Activated T-cell treated with anti-CD3 and anti-CD28 coated beads, Interleukin-2, amount 50 U/mL, for 72 hours (primary cell): ENCODE measurements at places on chromosomes 3 and 15. TPM values are rescaled to one million over a fixed set of nuclear protein-coding genes. Genes with fewer than 3 reads are reported as not detected.
A peak's percentile ranks its signal among the peaks of the same experiment; 100 is the strongest.

- DNase-seq: no peak
These were observed 205.5 kb upstream of the CD96 start for GRCh38 chr3:111336511-111336910.

GRCh38 chr15:89530976-89531375 lies 34.6 kb upstream of the RHCG start:
- DNase-seq: no peak

DNA sequence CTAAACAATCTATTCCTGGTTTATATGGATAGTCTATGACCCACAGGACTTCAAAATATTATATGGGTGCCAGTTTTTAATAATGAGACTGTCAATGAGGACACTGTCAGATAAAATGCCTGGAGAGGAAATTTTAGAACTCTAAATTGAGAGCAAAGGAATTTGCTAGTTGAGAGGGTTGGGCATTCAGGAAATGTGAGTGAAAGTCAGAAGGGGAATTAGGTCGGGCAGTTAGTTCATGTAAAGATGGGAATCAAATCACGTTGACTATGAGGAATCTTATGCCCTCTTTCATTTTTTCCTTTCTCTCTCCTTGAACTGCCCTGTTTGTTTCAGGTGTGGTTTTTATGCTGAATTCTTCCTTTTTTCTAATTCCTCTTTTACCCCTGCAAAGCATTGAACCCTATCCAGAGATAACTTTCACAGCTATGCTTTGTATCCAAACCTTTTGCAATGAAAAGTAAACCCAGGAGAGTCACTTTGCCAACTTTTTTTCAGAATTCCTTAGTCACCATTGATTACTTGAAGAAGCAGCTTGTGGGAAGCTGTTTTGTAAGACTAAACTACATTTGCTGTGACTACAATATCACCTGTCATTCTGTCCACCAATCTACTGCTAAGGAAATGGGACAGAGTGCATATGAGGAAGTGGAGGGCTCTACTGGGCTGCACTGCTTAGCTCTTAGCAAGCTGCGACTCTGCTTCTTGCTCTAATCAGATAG lies 27.8 kb downstream of the CHP1 start:
- DNase-seq: no peak

DNA sequence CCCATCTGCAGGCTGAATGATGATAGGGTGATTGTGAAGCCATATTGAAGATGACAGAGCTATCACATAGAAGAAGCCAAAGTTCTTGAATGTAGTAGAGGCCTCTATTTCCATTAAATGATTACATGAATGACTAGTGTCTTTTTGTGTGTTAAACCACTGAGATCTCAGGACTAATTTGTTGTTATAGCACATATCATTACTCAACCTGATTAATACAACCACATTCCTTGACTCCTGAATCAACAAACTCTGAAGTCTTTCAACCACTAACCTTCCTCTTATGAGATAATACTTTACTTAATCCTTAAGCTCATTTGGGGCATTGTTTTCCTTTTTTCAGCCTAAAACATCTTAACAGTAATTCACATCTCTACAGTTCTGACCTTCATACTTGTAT lies 564.5 kb upstream of the ADAMTS9 start:
- DNase-seq: no peak

The SH3BP5 gene
- 19.6 TPM for total RNA-seq

The EBLN2 gene
- total RNA-seq: 7.4 TPM

GRCh38 chr3:34783876-34784275 lies 855.4 kb upstream of the ARPP21 start:
- DNase-seq: no peak

DNA sequence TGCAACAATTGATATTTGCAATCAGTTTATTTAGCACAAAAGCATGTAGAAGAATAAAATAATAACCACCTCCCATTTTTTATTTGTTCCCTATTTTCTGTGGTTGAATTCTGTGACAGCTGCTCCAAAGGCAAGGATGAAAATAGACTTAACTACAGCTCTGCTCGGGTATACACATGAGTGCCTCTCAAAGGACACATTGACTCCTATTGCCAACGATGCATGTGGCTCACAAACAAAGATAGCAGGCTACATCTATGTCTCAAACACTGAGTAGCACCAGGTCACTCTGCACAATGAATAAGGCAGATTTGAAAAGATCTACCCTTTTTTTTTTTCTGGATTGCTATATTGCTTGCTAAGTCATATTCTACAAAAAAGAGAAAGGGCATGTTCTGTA lies 612.9 kb downstream of the ROBO1 start:
- no peak for DNase-seq

- no peak for DNase-seq
These were observed 5.7 kb downstream of the SLC6A20 start for GRCh38 chr3:45790596-45790995.

DNA sequence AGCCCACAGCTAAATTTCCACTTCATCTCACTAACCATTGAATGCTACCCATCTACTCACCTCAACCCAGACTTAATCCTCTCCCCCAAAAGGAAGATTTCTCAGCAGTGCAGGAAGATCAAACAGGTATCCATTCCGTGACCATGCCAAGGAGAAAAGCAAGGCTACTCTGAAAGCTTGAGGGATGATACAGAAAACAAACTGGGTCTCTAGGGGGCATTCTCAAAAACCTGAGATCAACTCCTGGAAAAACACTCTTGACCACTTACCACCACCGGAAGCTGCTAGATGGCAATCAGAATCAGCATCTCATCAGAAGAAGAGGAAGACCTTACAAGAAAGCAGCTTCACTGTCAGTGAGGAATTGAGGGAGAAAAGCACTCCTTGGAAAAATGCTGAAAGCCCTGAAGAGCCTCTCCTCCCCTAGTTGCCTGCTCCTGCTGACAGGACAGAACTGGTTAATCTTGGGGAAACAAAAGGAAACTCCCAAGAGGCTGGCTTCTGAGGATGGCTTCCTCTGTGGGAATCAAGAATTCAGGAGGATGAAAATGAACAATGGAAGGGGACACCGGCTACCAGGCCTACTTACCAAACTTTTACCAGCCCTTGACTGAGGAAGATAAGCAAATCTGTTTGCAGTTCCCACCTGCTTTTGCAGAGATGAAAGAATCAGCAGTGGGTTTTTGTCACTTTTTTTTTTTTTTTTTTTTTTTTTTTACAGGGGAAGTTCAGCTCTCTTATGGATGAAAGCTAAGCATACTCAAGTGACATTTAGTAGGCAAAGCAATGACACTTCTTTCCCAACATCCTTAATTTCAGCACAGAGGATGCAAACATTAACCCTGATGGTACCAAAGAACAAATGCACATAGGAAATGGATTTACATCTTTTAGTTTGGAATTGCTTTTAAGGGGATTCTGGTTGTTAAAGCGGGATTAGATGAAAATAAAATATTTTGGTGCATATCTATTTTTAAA lies at the start of gene ATP8B4:
Gene ATP8B4, minus strand, starts transcription at position 171 of the 978 bp plus-strand sequence. CDS start 12,267 bp downstream, outside the sequence.
- peak; percentile 21 for DNase-seq

The KBTBD13 gene
- total RNA-seq: not detected

DNA sequence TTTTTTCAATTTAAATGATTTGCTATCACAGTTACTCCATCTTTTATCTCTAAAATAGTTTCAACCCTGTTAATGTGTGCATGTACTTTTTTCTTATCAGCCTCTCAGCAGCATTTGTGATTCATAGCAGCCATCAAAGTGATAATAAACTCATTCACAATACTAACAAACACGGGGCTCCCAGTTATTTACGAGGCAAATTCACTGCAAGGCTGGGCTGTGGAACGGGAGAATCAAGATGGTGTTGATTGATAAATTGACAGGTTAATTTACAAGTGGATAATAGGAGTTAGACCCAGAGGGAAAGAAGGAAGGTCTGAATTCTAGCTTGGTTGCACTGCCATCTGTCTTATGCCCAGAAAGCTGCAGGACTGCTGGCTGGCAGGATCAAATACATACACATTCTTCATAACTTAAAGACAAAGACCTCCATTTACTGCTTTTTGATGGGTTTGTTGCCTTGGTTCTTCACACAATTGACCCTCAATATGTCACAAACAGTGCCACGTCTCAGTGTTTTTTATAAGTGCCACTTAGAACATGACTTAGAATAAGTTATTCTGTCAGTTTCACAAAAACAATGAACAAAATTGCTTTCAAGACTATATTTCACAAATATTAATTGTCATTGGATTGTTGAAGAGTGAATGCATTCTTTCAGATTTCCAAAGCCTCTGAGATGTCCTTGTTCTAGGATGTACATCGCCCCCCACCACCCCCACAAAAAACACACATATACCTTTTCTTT lies 562.8 kb downstream of the NR2F2 start:
- DNase-seq: no peak

The TMEM266 gene
- total RNA-seq: not detected

The ZNF774 gene
- 2.7 TPM for total RNA-seq

DNA sequence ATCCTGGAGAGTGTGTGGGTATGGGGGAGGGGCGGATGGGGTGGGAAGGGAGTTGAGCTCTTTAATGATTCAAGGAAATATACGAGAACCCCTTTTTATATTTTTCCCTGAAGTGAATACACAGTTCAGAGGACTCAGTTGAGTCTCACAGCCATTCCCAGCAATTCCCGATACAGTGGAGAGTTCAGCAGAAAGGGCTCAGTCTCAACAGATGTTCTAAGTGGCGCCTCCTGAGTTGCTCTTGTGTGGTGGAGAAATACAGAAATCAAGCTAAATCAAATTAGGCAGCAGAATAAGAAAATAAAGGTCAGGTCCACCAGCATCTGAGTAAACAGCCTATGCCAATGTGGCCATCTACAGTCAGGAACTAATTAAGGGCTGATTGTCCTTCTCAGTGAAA lies 372.1 kb downstream of the NR2F2 start:
- DNase-seq: no peak

GRCh38 chr3:107633327-107634098 lies 110.8 kb downstream of the BBX start:
- no peak for DNase-seq

DNA sequence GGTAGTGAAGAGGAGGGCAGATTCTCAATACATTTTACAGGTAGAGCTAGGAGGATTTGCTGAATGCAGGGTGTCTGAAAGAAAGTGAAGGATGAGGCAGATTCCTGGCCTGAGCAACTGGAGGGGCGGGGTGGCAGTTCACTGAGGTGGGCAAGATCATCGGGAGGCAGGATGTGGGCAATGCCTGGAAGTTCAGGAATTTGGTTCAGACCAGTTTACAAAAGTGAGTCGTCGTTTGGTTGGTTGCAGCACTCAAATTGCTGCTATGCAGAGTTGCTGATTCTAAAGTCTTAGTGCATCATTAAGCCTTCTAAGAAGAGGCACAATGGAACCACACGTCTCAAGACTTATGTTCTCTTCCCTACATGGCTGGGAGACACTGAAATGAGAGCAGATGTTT lies 134.0 kb downstream of the MFSD1 start:
- DNase-seq: no peak

The RBPMS2 gene
- total RNA-seq: not detected

- no peak for DNase-seq
These were observed 184.1 kb downstream of the XXYLT1 start for GRCh38 chr3:195086885-195087284.

DNA sequence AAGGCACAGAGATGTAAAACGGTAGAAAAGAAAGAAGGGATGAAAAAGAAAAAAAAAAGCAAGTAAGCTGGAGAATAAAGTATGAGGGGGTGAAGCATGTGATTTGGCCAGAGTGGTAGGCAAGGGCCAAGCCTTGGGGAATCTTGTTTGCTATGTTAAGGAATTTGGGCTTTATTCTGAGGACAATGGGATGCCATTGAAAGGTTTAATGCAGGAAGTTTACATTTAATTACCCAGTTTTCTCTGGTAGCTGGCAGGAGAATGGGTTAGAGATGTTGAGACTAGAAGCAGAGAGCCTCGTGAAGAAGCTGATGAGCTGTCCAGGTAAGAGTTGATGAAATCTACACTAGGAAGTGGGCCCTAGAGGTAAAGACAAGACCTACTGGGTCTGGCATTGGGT lies 455.9 kb downstream of the PDCD6IP start:
- no peak for DNase-seq

DNA sequence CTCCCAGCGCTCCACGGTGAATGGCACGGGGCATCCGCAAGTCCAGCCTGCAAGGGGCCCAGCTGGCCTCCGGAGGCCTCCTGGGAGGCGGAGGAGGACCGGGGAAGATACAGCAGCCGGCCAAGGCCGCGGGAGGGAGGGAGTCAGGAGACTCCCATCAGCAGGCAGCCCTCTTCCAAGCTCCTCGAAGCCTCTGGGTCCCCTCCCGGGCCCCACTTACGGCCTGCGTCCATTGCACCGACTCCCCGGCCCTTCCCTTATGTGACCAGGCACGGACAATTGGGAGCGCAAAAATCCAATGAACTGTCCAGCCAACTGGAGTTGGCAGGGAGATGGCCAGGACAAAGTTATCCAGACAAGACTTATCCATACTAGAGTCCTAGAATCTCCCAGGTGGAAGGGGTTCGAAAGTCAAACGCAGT lies 668 bp downstream of the MFGE8 start:
- DNase-seq: no peak

DNA sequence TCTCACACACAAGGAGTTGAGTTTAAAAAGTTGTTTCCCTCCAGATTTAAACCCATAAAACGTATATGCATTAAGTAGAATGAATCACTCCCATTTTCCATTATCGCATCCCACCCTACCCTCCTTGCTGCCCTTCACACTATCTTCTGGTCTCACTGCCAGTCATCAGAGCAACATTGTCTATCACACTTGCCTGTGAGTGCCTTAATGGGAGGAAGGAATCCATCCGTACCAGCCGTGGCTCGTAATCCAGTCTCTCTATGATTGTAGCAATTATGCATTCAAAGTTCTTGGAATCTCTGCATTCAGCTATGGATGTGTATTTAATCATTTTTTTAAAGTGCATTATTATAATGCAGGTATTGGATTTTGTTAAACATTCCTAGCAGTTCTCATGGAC lies 1.9 kb downstream of the TMEM266 start:
- no peak for DNase-seq

- peak; percentile 66 for DNase-seq
These were observed 6.0 kb upstream of the SLC28A1 start for GRCh38 chr15:84878504-84878903.

GRCh38 chr3:64257100-64257755 lies 32.0 kb upstream of the PRICKLE2 start:
- DNase-seq: no peak

DNA sequence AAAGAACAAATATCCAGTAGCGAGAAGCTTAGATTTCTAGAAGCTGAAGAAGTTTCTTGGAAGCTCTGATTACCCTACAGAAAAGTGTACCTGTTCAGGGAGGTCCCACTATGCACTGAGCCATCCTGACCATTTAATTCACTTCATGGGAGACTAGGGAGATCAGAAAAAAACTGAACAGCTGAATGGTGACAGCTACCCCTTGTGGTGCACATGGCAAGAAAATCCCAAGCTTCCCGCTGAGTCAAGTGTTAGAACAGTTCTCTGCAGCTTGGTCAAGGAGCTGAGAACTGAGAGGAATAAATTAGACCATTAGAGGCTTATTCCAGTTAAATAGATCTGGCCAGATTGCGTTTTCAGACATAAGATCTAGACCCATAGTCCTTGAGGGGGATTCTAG lies 197.2 kb upstream of the VEPH1 start:
- DNase-seq: no peak

The GOLGA6L10 gene
- 2.5 TPM for total RNA-seq

The SLC27A2 gene
- 27.6 TPM for total RNA-seq

GRCh38 chr15:99857836-99858235 lies 124.6 kb upstream of the LYSMD4 start:
- no peak for DNase-seq

- no peak for DNase-seq
These were observed 455 bp upstream of the TRPM1 start for GRCh38 chr15:31102039-31102321.
